SK-N-SH (cell line): ENCODE measurements at places on chromosomes 6 and 20. TPM values are rescaled to one million over a fixed set of nuclear protein-coding genes. Genes with fewer than 3 reads are reported as not detected.
A peak's percentile ranks its signal among the peaks of the same experiment; 100 is the strongest.

ERVFRD-1 gene
- not detected in 2 replicates for polyA plus RNA-seq

DNA sequence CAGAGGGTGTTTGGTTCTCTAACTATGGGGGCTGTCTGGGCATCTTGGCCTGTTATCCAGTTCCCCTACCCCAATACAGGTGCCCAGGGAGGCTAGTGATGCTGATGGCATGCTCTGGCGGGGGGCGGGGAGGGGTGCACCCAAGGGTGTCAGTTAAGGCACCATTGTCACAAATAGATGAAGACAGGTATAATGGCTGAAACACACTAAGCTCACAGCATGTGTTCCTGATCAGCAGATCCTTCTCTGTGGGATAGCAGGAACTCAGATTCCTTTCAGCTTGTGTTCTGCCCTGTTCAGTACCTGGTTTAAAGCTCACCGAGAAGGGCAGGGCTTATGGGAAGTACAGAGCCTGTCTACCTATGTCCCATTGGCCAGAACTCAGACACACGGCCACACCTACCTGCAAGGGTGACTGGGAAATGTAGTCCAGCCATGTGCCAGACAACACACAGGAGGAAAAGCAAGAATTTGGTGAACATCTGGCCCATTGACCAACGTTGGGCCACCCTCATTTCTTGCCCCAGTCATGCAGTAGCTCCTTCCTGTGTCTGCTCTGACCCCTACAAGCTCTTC lies 3.4 kb upstream of the RSPO4 start:
- H3K27ac ChIP-seq, result no peak overlapping the region
- H3K27me3 ChIP-seq, result peaks cover 13% of the 10 kb centered on the region; the same call in 1 of the 2 replicates
- no peak overlapping the region for H3K4me3 ChIP-seq
- DNase-seq, result peak; percentile 66
- no peaks in the 10 kb centered on the region for H3K36me3 ChIP-seq

CDSN gene
- 0.02 TPM in 1 of 2 replicates, not detected in the other for polyA plus RNA-seq

ADIG gene
- not detected in 2 replicates for polyA plus RNA-seq

DNA sequence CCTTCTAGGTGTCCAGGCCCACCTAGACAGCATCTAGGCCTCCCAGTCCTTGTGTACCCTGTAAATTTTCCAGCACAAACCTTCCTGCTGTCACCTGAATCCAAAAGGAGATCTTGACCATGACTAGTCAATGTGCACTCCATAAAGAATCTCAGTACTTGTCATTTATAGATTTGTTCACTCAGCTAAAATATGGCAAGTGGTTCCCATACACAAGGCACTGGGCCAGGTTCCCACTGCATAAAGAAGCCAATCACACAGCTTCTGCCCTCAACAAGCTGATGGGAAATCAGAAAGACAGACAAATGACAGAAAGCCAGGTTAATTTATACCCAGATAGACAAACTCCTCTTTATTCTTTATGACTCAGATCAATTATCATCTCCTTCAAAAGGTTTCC lies 526.8 kb downstream of the CD83 start:
- no peak overlapping the region for H3K4me3 ChIP-seq
- H3K4me1 ChIP-seq, result no peaks in the 10 kb centered on the region; the same call in 1 of the 2 replicates
- H3K27me3 ChIP-seq, result no peaks in the 10 kb centered on the region
- H3K36me3 ChIP-seq, result no peaks in the 10 kb centered on the region
- no peak overlapping the region for H3K27ac ChIP-seq

DNA sequence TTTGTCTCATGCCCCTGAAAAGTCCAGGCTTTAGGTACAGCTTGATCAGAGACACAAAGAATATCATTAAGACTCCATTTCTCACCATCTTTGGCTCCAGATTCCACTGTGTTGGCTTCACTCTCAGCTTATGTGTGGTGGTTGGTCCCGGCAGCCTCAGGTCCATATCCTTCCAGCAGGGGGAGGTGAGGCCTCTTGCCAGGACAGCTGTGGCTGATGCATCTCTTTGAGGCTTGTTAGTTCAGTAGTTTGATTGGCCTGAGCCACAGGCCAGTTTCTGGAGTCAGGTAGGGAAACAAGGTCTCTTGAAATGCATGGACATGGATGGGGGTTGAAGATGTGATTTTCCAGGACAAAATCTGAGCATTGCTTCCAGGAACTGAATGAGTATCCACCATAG lies 62.4 kb downstream of the JAG1 start:
- H3K27ac ChIP-seq, result no peak overlapping the region
- no peak overlapping the region for H3K4me3 ChIP-seq

ETV7 gene
- polyA plus RNA-seq, result 0.31 and 0.39 TPM in 2 replicates
